Calu3 (cell line): ENCODE measurements at places on chromosomes 16 and 17.
A peak's percentile ranks its signal among the peaks of the same experiment; 100 is the strongest.

GRCh38 chr17:57781386-57782061, 36.4 kb upstream of the CCDC182 start:
- DNase-seq: no peak

DNA sequence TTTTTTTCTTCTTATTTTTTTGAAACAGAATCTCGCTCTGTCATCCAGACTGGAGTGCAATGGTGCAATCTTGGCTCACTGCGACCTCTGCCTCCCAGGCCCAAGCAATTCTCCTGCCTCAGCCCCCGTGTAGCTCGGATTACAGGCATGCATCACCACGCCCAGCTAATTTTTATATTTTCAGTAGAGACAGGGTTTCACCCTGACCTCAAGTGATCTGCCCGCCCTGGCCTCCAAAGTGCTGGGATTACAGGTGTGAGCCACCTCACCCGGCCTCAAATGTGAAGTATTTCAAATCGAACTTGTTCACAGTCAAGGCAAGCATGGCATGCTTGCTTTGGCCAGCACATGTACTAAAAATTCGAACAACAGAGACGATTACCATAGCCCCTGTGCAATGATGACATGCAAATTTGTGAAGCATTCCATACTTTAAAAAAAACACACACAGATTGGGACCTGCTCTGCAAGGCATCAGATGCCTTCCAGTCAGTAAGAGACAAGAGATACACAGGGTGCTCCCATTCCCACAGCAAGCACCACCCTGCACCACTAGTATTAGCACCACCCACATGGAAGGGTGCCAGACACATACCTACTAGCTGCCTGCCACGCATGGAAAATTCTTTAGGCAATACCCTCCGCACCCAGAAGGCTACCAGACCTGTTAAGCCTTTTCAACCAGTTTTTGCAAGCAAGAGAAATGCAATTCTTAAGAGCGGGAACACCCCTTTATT, 47.2 kb downstream of the ANKRD11 start:
- peak; percentile 96 for DNase-seq

DNA sequence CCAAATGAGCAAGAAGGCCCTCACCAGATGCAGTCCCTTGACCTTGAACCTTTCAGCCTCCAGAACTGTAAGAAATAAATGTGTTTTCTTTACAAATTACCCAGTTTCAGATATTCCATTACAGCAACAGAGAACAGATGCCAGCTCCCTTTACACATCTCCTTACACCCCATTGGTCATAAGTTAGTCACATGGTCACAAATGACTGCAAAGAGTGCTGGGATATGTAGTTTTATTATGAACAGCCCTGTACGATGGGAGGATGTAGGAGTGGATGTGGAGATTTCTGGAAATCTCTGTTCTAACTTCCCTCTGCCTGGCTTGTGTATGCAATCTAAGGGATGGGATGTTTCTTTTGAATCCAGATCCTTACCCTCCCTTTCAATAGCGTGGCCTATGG, 13.3 kb upstream of the RPL38 start:
- DNase-seq: no peak

DNA sequence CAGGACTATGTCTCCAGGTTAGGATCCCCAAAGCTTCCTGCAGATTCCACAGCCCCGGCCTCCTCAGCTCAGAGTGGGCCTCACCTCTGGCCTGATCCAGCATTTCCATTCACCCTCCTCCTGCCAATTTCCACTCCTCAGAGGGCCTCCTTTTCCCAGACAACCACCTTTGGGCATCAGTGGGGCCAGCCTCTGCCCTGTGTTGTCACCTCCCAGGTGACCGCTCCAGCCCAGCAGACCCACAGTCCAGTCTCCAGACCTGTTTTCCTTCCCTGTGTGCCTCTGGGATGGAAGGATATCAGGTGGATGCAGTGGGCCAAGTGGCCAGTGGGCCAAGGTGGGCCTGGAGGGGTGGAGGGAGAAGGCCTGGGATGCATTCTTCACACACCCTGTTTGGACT, 32.7 kb downstream of the B9D1 start:
- no peak for DNase-seq

DNA sequence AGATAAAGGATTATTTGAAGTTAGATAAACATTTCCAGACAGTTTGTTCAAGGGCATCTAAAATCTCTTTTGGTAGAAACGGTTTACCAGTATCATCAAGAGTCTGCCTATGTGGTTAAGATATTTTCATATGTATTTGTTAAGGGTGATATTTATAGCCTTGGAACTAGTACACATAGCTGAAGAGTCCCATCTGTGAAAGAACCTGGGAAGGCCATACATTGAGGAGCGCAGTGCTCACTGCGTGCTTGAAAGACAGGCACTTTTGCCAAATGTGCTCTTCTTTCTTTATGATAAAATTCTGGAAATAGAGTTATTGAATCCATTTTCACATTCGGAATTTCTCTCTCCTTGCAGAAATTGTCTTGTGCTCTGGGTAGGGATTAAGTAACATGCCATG, 7.7 kb downstream of the IGSF6 start:
- no peak for DNase-seq

- DNase-seq: no peak
Observed at GRCh38 chr16:30006659-30007377, 4.0 kb downstream of the DOC2A start.

- no peak for DNase-seq
Observed at GRCh38 chr17:2697611-2698162, 13.9 kb downstream of the CLUH start.

DNA sequence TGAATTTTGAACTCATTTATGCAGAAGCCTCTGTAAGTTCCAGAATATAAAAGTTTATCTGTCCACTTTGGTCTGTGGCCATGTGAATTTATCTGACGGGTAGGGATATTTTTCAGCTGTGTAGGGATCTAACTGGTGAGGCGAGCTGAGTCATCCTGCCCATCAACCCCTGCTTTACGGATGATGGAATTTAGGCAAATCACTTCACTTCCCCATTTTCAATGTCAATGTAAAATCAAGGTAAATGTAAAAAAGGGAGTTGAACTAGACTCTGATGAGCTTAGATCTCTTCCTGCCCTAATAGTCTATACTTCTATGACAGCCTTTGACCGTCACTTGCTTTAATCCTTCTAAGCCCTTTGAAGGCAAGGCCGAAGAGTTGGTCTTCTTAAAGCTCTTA, 2.6 kb downstream of the SLC16A6 start:
- DNase-seq: no peak

DNA sequence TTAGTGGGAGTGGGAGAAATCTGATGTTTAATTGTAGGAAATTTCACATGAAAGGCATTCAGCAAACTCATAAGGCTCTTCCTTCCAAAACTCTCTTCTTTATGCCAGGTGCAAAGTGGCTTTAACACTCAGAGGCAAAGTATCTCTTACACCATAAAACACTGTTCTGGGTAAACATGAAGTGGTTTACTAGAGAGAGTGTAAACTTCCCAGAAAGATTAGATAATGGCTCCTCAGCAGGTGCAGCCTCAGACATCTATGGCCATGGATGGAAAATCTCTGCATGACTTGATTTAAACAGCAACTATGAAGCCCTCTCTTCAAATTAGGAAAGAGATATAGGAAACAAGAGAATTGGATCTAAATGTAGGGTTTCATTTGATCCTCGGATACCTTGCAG, 583.1 kb upstream of the SALL1 start:
- no peak for DNase-seq

DNA sequence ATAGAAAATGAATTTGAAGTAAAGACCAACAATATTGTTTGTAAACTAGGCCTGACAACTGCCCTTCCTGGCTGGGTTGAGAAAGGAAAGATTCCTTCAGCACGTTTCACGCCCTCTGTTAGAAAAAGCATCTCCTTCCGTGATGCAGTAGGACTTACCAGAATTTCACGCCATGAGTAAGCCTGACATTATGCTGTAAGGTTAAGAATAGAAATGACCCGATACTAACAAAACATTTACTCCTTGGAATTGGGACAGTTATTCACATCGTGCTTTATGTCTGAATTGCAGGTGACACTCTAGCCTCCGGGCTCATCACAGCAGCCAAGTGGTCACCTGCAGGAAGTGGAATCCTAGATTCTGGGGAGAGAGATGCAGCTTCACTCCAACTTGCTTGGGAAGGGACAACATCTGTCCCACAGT, 17.5 kb downstream of the MARCHF10 start:
- DNase-seq: peak; percentile 22

- DNase-seq: no peak
Observed at GRCh38 chr16:89065458-89065822, 28.2 kb upstream of the ACSF3 start.

DNA sequence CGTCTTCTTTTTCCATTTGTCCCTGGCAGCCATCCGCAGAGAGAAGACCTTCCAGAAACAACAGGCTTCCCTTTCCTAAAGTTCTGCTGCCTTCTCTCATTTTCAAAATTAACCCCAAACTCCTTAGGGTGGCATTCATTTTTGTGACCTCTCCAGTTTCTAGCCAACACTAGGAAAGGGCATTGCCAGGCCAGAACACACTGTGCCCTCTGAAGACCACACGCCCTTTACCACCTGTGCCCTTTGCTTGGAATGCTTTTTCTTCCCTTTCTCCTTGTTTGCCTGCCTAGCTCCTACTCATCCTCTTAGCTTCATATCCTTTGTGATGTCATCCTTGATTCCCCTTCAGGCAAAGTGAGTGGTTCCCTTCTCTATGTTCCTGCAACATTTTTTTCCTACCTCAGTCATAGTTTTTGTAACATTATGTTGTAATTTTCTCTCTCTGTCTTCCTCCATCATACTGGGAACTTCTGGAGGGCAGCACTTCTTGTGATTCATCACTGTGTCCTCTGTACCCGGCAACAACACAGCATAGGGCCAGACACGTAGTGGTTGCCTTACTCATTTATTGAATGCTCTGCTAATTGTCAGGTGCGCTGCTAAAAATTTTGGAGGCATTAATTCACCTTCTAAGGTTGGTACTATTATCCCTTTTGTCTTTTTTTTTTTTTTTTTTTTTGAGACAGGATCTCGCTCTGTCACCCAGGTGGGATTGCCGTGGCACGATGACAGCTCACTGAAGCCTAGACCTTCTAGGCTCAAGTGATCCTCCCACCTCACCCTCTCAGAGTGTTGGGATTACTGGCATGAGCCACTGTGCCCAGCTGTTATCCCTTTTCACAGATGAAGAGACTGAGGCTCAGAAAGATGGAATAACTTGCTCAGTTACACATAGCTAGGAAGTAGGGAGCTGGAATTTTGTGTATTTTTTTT, 1.0 kb downstream of the KAT8 start:
- DNase-seq: no peak

DNA sequence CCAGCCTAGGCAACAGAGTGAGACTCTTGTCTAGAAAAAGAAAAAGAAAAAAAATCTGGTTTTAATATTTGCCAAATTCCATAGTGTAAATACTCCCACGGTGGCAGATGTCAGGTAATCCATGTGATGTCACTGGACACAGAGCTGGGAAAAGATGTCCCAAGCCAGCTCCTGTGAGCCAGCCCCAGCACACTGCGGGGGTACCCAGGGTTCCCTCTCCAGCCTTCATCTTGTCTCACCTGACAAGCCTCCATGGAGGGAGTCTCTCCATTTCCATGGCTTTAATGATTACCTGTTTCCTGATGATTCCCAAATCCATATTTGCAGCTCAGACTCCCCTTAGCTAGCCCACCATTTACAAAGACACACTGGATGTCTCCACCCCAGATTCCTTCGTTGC, 4.6 kb downstream of the CD300LB start:
- no peak for DNase-seq

DNA sequence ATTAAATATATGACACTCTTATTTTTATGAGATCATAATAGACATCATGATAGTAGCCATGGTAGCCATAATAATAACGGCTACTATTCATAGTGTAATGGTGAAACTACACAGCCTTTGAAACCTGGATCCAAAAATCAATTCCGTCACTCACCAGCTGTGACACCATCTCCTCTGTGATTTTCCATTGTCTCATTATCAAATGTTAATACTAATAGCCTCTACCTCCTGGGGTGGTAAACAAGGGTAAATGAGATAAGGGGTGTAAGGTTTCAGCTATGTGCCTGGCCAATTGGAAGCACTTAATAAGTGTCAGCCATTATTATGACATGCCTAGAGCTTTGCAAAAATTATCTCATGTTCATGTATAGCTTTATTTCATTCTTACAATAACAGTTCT, 88.6 kb downstream of the CACNG3 start:
- DNase-seq: no peak

DNA sequence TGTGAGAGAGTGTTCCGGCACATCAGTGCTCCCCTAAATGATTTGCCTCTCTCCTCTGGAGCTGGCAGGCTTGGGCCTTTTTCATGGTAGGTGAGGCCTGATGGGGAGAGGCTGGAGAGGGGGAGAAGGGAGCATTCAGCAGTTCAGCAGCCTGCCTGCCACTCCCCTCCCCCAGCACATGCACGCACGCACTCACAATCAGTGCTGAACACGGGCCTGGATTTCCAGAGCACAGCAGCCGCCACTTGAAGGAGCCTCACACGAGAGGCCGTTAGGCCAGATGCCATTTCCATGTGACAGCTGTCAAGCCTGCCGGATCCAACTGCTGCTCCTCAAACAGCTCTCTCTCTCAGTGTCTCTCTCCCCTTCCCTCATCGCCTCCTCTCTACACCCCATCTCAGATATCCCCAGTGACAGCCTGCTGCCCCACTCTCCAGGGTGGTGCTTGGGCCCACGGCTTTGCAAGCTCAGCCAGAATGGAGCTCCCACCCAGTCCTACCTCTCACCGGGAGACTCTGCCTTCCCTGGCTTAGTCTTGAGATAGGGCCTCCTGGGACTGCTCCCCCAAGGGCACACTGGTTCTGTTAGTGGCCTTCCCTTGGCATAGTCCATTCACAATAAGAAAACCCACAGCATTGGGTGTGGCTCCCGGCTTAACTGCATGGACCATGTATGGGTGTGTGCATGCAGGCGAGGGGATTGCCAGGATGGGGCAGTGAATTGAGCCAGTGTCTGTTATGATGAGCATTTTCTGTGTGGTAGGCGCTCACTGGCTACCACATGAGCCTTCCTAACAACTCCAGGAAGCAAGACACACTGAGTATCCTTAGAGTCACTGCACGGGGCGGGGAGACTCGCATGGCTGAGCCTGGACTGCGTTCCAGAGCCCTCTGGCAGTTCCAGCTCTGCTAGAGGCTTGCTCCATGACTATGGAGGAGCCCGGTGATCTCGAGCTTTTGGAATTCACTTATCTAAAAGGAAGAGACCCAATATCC, 226.2 kb downstream of the CCDC182 start:
- no peak for DNase-seq

DNA sequence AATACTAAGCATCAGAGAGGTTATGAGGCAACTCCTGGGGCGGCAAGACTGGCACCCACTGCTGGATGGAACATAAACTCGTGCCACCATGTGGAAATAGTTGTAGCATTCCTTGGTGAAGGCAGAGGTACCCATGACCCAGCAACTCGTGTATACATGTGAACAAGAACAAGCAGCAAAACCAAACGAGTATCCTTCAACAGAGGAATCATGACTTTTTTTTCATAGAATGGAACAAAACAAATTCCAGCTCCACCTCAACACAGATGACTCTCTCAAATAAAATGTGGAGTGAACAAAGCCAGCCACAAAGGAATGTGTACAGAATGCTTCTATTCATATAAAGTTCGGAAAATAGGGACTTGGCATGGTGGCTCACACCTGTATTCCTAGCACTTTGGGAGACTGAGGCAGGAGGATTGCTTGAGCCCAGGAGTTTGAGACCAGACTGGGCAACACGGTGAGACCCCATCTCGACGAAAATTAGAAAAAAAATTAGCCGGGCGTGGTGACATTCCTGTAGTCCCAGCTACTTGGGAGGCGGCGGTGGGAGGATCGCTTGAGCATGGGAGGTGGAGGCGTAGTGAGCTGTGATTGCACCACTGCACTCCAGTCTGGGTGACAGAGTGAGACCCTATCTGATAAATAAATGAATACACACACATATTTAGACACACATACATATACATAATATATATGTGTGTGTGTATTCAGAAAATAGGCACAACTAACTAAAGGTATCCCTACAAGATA, 35.3 kb downstream of the B9D1 start:
- DNase-seq: no peak

GRCh38 chr17:14089179-14089578, 19.9 kb downstream of the COX10 start:
- DNase-seq: no peak
